Bronchial smooth muscle cell (primary cell): ENCODE measurements at places on chromosomes 6 and 20. TPM values are rescaled to one million over a fixed set of nuclear protein-coding genes. Genes with fewer than 3 reads are reported as not detected.

IRF4 gene
- total RNA-seq = 0.63 and 3.3 TPM in 2 replicates

RFX6 gene
- total RNA-seq = not detected in 2 replicates

EIF6 gene
- total RNA-seq = 121 and 137 TPM in 2 replicates

GPRC6A gene
- total RNA-seq = not detected in 2 replicates

IL17F gene
- total RNA-seq = not detected in 2 replicates

LAMA4 gene
- 569 and 653 TPM in 2 replicates for total RNA-seq

LSM2 gene
- total RNA-seq = 17.8 and 19.1 TPM in 2 replicates

NKAPL gene
- total RNA-seq = 0.26 and 2.0 TPM in 2 replicates

CBLN4 gene
- not detected in 2 replicates for total RNA-seq

RPS21 gene
- total RNA-seq = 1,716 and 2,994 TPM in 2 replicates

SLC52A3 gene
- total RNA-seq = not detected in 2 replicates

WFDC12 gene
- total RNA-seq = not detected in 2 replicates

PCIF1 gene
- total RNA-seq = 6.1 and 6.6 TPM in 2 replicates

SNPH gene
- 6.7 and 9.6 TPM in 2 replicates for total RNA-seq

SH3BGRL2 gene
- total RNA-seq = 2.5 and 2.7 TPM in 2 replicates

CST3 gene
- total RNA-seq = 164 and 269 TPM in 2 replicates

GJE1 gene
- not detected in 2 replicates for total RNA-seq

BPIFB2 gene
- not detected in 2 replicates for total RNA-seq

ZC2HC1B gene
- total RNA-seq = not detected in 2 replicates

COL11A2 gene
- total RNA-seq = 0.16 and 0.17 TPM in 2 replicates

FOXA2 gene
- 0.09 TPM in 1 of 2 replicates, not detected in the other for total RNA-seq

GSTA2 gene
- total RNA-seq = not detected in 2 replicates

C6orf15 gene
- not detected in 2 replicates for total RNA-seq

HELZ2 gene
- total RNA-seq = 36.8 and 38.1 TPM in 2 replicates

NOX3 gene
- total RNA-seq = not detected in 2 replicates

SPATA25 gene
- 1.4 and 2.0 TPM in 2 replicates for total RNA-seq

DNAH8 gene
- under 0.01 TPM in 1 of 2 replicates, not detected in the other for total RNA-seq

CEP250 gene
- total RNA-seq = 23.7 and 30.9 TPM in 2 replicates

SEMG1 gene
- total RNA-seq = not detected in 2 replicates

CDH26 gene
- 0.16 and 0.34 TPM in 2 replicates for total RNA-seq

TP53TG5 gene
- 0.09 TPM in 1 of 2 replicates, not detected in the other for total RNA-seq

ULBP1 gene
- total RNA-seq = 0.32 TPM in 1 of 2 replicates, not detected in the other

AHCY gene
- 80.7 and 97.1 TPM in 2 replicates for total RNA-seq

SEL1L2 gene
- total RNA-seq = not detected in 2 replicates

GPLD1 gene
- total RNA-seq = under 0.01 and 0.09 TPM in 2 replicates

RNF182 gene
- 0.32 and 0.34 TPM in 2 replicates for total RNA-seq

MTFR2 gene
- total RNA-seq = 0.16 and 1.0 TPM in 2 replicates

PLAGL1 gene
- 19.4 and 22.7 TPM in 2 replicates for total RNA-seq

SNAP25 gene
- 4.5 and 13.6 TPM in 2 replicates for total RNA-seq

SIRPD gene
- total RNA-seq = not detected in 2 replicates

RPS6KA2 gene
- total RNA-seq = 38.1 and 99.8 TPM in 2 replicates

TFAP2B gene
- not detected in 2 replicates for total RNA-seq

NKAIN4 gene
- total RNA-seq = not detected in 2 replicates

PACRG gene
- total RNA-seq = 0.16 and 0.17 TPM in 2 replicates

MLIP gene
- 0.32 TPM in 1 of 2 replicates, not detected in the other for total RNA-seq

SAPCD1 gene
- 0.26 and 1.3 TPM in 2 replicates for total RNA-seq

TRIM31 gene
- not detected in 2 replicates for total RNA-seq

SYCP2L gene
- total RNA-seq = under 0.01 TPM in 1 of 2 replicates, not detected in the other

CD83 gene
- total RNA-seq = 1.9 and 2.5 TPM in 2 replicates

MLN gene
- total RNA-seq = not detected in 2 replicates
